ENCODE measurements at places on chromosomes 6 and 20.

- no peak for DNase-seq
Measured at GRCh38 chr20:10578607-10579006, 95.2 kb downstream of the JAG1 start.

GRCh38 chr6:48240287-48240686 is 129.3 kb upstream of the PTCHD4 start:
- DNase-seq = no peak

GRCh38 chr6:138248878-138249277 is 30.6 kb upstream of the PBOV1 start:
- no peak for DNase-seq

- DNase-seq = no peak
Measured at GRCh38 chr6:40436685-40437604, 150.2 kb downstream of the LRFN2 start.

- no peak for DNase-seq
Measured at GRCh38 chr20:18796282-18796833, 17.2 kb upstream of the SCP2D1 start.

GRCh38 chr6:126033696-126034095 is 47.4 kb downstream of the TRMT11 start:
- DNase-seq = no peak

DNA sequence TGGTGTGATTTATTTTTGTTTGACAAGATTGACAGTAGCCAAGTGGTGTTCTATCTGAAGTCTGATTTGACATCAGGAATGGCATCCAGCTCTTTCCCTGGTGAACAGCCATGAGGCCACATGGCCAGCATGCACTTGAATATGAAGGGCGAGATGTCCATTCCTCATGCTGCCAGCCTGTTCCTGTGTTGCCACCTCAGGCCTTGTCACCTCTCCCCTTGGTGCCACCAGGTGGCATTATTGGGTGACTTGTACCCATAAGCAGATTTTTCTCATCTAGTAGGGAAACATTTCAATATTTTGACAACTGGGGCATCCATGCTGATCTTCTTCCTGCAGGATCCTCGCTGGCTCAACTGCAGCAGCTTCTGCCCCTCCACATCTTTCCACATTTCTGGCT is 199.1 kb downstream of the ERMARD start:
- no peak for DNase-seq

GRCh38 chr6:132198040-132198439 is 203.2 kb downstream of the MOXD1 start:
- no peak for DNase-seq

DNA sequence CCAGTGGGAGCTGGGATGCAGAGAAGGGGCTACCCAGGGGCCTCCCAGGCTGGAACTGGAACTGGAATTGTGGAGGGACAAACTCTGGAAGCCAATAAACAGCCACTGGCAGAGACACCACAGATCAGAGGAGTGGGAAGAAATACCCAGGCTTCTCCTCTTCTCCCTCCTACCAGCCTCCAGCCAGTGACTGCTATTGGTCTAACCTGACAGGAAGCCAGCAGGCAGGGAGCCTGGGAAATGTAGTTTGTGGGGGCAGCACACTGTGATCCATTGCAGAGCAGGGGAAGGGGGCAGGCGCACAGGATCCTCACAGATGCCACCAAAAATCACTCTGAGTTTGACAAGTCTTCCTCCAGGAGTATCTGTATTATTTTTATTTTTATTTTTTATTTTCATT is 12.1 kb upstream of the MLN start:
- DNase-seq = no peak

- DNase-seq = no peak
Measured at GRCh38 chr6:12813321-12813720, 96.8 kb downstream of the PHACTR1 start.

GRCh38 chr6:33014841-33015634 is 5.6 kb upstream of the HLA-DOA start:
- DNase-seq = no peak

DNA sequence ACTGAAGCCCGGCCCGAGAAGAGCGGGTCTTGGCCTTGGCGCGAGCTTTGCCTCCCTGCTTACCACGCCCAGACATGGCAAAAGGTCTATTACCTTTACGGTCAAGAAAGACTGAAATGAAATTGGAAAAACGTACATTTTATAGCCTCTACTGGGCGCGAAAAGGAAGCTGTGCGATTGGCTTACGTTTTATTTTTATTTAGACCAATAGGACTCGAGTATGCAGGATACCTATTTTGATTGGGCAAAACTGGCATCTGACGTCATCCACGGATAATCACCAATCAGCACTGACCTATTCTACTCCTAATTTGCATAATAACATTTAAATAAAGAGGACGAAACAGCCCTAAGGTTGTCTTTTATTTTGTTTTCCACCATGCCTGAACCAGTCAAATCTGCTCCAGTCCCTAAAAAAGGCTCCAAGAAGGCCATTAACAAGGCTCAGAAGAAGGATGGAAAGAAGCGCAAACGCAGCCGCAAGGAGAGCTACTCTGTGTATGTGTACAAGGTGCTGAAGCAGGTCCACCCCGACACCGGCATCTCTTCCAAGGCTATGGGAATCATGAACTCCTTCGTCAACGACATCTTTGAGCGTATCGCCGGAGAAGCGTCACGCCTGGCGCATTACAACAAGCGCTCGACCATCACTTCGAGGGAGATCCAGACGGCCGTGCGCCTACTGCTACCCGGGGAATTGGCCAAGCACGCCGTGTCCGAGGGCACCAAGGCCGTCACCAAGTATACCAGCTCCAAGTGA is 97.4 kb downstream of the OR2B2 start:
- no peak for DNase-seq

DNA sequence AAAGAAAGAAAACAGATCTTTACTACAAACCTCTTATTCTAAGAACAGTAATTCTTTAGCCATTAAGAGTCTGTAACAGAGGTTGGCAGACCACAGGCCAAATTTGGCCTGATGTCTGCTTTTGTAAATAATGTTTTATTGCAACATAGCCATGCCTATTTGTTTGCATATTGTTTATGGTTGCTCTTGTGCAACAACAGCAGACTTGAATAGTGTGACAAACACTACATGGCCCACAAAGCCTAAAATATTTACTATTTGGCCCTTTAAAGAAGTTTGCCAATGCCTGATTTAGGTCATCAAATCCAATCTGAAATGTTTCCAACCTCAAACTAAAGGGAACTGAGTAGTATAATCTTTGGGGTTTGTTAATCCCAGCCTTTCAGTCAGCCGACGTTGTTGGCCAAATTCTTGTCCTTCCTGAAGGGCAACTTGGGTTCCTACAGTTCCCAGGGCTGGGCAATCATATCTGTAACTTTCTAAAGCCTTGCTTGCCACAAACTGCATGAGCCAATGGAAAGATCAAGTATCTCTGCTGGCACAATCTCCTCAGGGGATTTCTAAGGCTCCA is 33.9 kb upstream of the TBC1D20 start:
- no peak for DNase-seq

DNA sequence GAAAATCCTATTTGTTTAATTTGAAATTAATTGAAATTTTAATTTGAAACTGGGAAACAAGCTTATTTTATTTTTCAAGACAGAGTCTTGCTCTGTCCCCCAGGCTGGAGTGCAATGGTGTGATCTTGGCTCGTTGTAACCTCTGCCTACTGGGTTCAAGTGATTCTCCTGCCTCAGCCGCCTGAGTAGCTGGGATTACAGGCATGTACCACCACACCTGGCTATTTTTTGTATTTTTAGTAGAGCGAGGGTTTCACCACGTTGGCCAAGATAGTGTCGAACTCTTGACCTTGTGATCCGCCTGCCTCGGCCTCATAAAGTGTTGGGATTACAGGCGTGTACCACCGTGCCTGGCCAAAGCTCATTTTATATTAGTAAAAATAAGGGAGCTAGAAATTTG is 4.2 kb downstream of the SRSF3 start:
- DNase-seq = no peak

DNA sequence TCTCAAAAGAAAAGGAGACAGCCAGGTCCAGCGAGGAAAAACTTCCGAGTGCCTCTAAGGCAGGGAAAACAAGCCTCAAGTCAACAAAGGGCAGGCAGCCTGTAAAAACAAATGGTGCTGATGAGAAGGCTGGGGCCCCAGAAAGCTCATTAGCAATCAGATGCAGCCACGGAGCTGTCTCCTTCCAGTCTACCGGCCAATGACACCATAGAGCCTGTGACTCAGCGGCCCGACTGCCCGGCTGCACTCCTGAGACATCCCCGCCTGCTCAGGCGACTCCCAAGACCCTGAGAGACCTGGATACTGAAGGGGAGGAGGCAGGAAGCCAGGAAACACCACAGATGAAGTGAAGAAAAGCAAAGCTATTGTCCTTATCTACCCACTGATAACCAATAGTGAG is 120.1 kb upstream of the HDDC2 start:
- no peak for DNase-seq

GRCh38 chr20:22425344-22426295 is 158.8 kb downstream of the FOXA2 start:
- DNase-seq = no peak

DNA sequence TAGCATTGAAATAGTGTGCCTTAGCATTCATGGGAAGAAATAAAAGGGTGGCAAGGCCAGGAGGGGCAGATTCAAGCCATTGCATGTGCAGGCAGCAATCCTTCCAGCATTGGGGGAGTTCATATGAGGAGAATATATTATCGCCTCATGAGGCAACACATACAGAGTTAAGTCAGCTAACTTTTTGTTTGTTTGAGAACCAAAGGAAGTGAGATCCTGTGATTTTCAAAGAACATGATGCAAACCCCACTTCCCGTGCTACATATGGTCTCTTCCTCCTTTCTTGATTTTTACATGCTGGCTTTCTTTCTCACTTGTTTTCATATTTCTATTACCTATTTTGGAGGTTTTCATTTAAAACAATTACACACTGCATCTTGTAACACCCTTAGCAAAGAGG is 579.7 kb upstream of the ARID1B start:
- DNase-seq = no peak

- no peak for DNase-seq
Measured at GRCh38 chr6:53986165-53986720, 125.0 kb upstream of the MLIP start.

GRCh38 chr6:150004101-150004782 is 21.1 kb downstream of the RAET1L start:
- DNase-seq = peak; percentile 31

DNA sequence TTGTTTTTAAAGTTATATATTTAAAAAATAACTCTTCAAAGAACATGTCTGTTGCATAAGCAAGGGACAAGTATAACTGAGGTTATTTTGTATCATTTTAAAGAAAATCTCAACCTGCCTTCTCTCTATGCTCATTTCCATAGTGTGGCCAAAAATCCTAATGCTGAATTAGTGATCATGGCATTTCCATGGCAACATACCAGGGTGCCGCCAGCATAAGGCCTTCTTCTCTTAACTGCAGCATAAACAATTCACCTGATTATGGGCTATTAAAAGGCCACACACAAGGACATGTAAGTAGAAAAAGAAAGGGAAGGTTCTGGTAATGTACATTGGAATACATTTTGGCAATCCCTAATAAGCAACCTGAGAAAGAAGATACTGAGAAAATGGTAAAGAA is 95.1 kb upstream of the RNF217 start:
- no peak for DNase-seq

- no peak for DNase-seq
Measured at GRCh38 chr20:41654884-41655283, 36.7 kb upstream of the CHD6 start.

All from activated CD8-positive, alpha-beta memory T cell treated with anti-CD3 and anti-CD28 coated beads for 1 hour (primary cell).